ENCODE measurements at places on chromosomes 1 and 21. TPM values are rescaled to one million over a fixed set of nuclear protein-coding genes. Genes with fewer than 3 reads are reported as not detected.

CAPN9 gene
- total RNA-seq = 3.0 TPM

SYTL1 gene
- total RNA-seq = 93.6 TPM

GRCh38 chr1:24309762-24310485 is 9.2 kb upstream of the GRHL3 start:
- no peak for DNase-seq

DNA sequence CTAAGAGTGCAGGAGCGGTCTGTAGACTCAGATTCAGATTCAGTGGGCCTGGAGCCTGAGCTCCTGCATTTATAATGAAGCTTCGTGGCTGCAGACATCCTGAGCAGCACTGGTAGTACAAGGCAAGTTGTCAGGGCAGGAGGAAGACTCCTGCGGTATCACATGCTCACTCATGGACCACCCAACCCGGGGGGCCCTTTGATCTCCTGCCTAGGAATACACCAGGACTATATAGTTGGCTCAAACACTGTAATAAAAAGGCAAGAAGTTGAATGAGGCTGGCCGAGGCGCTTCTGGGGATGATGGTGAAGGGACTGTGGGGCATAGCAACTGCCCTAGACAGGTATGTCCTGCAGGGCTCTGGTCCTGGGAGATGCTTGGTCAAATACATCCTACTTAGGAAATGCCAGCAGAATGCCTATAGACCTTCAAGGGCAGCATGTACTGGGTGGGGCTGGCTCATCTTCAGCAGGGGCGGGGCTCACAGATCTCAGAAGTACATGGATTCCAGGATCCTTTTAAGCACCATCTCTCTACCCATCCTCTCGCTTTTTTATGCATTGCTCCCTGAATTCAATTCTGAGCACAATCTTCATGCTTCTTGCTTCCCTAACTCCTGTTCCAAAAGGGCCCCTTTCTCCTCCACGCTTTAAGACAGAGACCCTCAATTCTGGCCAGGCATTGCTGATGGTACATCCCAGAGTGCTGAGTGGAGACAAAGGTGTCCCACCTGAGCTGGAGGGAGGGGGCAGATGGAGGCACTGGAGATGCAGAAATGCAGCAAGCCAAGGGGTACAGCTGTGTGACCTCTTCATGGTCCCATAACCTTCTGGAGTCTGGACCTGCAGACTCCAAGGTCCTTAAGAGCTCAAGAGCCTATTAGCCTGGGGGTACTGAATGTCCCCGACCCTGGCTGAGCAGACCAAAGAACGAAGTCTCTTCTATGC is 2.1 kb upstream of the RAP1GAP start:
- DNase-seq = no peak

- no peak for DNase-seq
Observed at GRCh38 chr1:162994921-162995320, 74.2 kb upstream of the RGS4 start.

Data from ureter (tissue), 1 donor.